ENCODE measurements at places on chromosomes 2 and 18.
A peak's percentile ranks its signal among the peaks of the same experiment; 100 is the strongest.

DNA sequence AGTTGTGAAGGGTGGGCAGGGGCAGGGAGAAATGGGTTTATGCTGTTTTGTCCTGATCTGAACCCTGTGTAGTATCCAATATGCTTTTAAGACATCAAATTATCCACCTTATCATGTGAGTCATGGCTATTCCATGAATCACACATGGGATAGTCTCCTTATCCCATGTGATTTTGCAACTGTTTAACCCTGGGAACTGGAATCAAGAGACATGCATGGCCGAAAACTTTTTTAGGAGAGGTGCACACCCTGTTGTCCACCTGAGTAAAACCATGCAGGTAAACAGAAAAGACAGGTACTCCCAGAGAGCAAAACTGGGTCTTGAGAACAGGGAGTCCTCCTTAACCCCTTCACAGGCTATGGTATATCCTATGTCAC is 490.6 kb upstream of the HS6ST1 start:
- DNase-seq, result no peak

- DNase-seq, result peak; percentile 28
Measured at GRCh38 chr2:211128287-211128686, 571.9 kb downstream of the CPS1 start.

- peak; percentile 55 for DNase-seq
Measured at GRCh38 chr2:27721335-27721734, 50.2 kb upstream of the MRPL33 start.

- DNase-seq, result no peak
Measured at GRCh38 chr2:212977152-212977551, 174.3 kb downstream of the IKZF2 start.

DNA sequence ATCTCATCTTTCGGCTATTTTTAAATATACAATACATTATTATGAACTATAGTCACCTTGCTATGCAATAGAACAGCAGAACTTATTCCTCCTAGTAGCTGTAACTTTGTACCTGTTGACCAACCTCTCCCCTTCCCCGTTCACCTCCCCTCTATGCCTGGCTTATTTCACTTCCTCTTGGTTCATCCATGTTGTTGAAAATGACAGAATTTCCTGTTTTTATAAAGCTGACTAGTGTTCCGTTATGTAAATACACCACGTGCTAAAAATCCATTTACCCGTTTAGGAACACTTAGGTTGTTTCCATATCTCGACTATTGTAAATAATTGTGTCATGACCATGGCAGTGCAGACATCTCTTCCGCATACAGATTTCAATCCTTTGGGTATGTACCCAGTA is 10.3 kb downstream of the ALPI start:
- DNase-seq, result no peak

GRCh38 chr18:8758466-8758865 is 53.1 kb downstream of the MTCL1 start:
- DNase-seq, result no peak

DNA sequence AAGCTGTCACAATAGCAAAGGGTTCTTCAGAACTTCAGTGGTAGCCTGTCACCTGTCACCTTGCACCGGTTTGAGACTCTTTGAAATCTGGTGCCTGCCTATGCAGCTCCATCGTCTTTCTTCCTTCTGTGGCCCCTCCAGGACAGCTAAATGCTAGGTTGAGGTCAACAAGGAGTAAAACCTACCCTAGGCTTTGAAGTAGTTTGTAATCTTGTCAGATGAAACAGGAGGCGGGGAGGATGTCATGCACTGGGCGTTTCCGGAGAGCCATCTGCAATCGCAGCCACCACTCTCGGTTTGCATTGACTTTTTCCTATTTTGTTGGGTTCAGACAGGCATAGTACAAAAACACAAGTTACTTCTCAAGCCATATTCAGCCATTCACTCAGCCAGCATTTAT is 116.7 kb downstream of the LPIN1 start:
- DNase-seq, result no peak

DNA sequence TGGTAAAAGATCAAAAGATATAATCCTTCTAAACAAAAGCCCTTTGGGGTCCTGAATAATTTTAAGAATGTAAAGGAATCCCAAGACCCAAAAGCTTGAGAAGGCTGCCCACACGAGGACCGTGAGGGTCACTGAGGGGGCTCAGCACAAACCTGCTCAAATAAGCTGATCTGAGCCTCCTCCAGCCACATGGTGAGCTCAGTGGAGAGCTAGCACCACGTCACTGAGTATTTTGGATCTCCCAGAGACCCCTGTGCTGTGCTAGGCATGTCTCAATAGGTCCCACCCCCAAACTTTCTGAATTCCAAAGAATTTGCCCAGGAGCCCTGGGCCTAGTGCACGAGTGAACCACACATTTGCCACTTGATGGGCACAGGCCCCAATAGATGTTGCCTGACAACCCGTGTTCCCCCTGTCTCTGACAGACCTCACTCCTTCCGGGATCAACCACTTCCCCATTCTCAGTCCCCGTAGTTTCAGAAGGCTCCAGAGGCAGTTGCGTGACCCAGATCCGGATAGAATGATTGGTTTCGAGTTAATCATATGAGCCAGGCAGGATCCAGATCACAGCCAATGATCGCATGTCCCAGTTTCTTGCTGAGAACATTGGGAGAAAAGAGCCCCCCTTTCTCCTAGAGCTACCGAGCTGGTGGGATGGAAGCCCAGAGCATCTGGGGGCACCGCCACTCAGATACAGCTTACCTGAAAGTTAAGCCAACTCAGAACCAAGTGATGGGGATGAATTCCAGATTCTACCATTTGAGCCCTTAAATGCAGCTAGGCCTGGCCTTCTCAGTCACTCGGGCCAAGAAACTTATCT is 203.8 kb downstream of the TNS1 start:
- no peak for DNase-seq
